ENCODE measurements at places on chromosomes 4 and X. TPM values are rescaled to one million over a fixed set of nuclear protein-coding genes. Genes with fewer than 3 reads are reported as not detected.

CXXC4 gene
- total RNA-seq = 4.2 TPM

GRCh38 chr4:118760493-118760892 lies 75.3 kb downstream of the METTL14 start:
- DNase-seq = no peak

DNA sequence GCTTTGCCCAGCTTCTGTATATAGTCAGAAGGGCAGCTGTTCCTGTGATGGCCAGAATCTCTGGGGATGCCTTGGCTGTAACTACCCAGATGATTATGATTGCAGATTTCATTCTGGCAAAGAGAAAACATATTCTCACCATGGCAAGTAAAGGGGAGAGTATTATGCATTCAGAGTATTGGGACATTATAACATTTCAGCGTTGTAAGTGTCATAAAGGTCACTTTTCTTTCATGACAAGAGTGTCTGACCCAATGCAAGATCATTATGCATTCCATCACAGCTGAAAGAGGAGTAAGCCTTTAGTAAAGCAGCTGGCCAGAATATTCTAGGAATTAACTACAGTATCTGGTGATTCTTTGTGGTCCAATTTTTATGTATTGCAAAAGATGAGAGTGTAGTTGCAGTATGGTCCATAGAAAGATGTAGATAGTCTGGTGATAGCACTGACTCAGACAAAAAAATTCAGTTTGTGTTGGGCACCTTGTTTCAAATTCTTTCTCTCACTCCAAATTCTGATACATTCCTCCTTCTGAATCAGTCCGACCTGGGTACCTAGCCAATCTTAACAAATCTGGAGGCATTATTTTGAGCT lies 2366.3 kb downstream of the PCDH7 start:
- no peak for DNase-seq

- DNase-seq = no peak
Measured at GRCh38 chrX:98071331-98071730, 1187.6 kb downstream of the RPA4 start.

- no peak for DNase-seq
Measured at GRCh38 chrX:18748499-18748898, 41.1 kb downstream of the PPEF1 start.

FAM149A gene
- total RNA-seq = 9.6 TPM

GRCh38 chr4:78627046-78627965 lies 75.7 kb downstream of the ANXA3 start:
- no peak for DNase-seq

DNA sequence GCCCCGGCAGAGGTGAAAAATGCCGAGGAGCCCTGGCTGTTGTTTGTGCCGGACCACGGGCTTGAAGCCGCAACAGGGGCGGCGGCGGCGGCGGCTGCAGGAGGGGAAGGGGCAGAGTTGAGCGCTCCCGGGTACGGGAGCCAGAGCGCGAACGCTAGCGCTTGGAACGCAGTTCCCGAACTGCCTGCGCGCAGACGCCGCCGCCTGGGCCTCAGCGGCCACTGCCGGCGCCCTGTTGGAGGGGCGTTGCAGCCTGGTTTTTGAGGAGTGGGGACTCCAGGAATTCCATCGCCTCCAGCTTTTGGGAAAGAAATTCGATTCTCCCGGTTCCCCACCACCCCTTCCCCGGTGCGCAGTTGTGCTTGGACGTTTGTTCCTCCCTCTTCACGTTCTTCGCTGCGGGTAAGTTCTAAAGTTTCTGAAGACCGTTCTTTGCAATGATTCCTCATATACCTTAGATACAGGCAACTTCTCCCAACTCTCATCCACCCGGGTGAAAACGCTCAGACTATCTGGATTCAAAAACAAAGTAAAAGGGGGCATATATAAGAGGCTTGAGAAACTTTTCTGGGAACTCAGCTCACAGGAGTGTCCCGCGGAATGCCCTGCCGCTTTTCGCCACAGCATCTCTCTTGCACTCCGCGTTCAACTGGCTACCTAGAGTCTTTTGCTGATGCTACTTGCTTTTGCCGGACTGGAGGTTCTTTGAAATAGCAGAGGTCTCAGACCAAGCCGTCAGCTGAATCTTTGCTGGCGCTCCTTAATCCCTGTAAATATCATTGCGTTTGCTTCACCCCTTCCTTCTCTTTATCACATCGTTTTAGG lies 1.0 kb downstream of the FAT4 start:
- DNase-seq = peak; percentile 67

DNA sequence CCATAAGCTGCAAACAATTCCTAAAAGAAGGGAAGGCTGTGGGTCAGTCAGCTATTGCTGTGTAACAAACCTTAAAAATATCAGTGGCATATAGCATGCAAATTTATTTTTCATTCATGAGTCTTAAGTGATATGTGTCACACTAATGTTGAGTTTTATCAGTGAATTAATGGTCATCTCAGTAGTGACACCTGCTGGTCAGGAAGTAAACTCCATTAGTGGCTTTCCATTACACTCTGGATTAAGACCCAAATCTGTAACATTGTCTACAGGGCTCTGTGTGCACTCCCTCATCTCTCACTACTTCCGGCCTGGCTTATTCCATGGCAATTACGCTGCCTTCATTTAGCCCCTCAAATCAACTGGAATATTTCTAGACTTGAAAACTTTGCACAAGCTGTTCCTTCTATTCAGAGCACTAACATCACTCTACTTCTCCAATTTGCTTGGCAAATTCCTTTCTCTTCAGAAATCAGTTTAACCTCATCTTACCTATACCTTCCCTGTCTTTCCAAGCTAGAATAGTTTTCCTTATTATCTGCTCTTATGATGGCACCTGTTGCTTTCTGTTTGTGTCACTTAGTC lies 217.3 kb upstream of the TAPT1 start:
- DNase-seq = no peak

- no peak for DNase-seq
Measured at GRCh38 chr4:81555489-81555888, 83.8 kb upstream of the RASGEF1B start.

DNA sequence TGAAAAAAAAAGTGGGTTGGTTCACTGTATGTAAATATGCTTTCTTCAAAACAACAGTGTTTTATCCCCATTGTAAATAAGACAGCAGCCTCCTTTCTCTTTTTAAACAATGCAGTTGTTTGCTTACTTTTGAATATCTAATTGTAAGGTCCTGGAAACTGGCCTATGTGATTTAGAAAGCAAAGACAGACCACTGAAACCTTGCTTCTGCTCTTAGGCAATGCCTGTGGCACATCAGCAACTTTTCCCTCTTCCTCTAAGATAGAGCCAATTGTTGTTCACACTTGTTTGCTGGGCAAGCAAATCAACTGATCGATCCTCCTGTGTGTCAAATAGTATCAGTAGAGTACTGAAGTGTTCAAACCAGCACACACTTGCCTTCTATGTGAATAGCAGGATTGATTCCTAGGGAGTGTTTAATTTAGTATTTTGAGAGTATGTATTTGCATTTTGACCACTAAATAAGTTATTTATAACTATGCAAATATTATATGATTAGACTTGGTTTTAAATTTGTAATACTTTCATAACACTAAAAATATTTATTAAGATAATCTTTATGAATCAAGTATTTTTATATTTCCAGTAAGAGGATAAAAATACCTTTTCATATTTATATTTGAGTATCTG lies 55.4 kb upstream of the GRPR start:
- no peak for DNase-seq

ARAP2 gene
- 4.8 TPM for total RNA-seq

GRCh38 chr4:5893004-5893580 lies at the start of gene CRMP1:
TSS of gene CRMP1 (minus strand) at chr4:5893086. CDS start at chr4:5892969, 117 bp downstream.
- DNase-seq = no peak

DNA sequence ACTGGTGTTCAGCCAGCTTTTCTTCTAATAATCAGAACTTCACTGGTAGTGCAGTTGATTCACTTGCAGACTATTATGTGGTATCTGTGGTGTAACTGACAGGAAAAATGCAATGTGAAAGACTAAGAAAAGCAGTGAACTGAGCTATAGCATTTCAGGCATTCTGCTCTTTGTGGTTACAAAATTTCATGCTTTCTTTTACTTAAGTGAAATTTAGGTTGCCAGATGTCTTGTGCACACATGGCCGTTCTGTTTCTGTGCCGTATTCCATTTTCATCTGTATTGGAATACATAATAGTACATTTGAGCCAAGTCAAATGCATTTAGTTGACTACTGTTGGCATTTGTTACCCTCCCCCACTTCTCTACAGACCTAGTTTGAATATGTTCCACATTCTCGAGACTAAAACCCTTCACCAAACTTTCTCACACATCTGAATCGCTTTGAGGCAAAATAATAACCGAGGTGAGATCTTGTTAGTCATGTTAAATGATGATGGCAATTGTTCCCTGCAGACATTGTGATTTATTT lies 8.2 kb downstream of the RTL3 start:
- DNase-seq = no peak

MAGEA8 gene
- total RNA-seq = not detected

GRCh38 chr4:70619288-70619687 lies 9.3 kb upstream of the ENAM start:
- DNase-seq = no peak

DNA sequence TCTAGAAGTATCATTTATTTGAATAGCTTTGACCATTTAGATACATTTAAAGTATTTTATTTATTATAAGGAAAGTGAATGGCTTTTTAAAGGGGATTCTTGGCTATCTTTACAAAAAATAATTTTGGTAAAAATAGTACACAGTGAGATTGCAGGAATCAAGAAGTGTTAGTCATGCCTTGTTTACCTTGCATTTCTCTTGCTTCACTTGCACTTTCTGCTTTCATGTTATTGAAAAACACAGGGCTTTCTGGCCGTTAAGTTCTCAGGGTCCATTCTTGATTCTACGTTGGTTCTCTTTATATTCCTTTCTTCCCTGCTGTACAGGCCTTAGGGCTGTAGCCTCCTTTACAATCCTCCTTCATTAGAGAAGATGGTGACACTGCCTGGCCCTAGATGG lies 21.8 kb upstream of the SEC24D start:
- no peak for DNase-seq

DNA sequence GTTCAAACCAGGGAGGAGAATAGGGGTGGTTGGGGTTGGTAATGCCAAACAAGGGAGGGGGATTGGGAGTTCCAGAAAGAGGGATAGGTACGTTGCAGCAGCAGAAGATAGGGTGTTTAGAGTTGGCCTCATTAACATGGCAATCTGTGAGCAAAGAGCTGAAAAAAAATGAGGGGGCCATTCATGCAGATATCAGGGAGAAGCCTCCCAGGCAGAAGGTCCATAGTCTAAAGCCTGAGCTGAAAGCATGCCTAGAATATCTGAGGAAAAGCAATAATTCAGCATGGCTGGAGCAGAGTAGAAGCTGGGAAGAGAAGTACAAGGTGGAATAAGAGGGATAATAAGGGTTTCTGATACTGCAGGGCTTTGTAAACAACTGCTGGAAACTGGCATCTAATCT lies 550.9 kb upstream of the LCORL start:
- DNase-seq = no peak

DNA sequence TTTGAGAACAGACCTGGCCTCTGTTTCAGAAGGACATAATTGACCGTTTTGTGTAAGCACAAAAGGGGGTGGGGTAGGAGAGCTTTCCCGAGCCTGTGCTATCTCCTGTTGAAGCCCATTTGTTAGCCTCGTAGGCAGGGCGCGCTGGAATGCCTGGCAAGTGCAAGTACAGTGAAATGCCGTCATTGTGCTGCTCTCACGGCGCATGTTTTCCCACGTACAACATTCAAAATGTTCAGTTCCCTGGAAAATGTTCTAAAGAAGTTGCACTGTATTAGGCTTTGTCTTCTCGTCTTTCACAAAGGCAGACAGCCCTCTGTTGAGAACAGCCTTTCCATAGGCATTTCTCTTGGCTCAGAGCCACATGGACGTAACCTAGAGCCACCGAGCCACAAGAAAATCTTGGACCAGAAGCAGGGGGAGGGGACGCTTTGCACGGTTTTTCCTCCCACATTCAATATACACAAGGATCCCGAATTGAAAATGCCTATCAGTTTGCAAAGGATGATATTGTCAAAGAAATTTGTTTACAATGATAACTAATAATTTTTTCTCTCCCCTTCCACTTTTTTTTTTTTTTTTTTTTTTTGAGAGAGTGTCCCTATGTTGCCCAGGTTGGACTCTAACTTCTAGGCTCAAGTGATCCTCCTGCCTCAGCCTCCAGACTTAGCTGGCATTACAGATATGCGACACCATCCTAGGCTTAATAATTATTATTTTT lies 54.6 kb upstream of the RAPGEF2 start:
- DNase-seq = peak; percentile 77

GRCh38 chr4:95749204-95749603 lies 90.7 kb upstream of the PDHA2 start:
- no peak for DNase-seq
